Left hindlimb (tissue), 1 donor: ENCODE measurements at places on chromosomes 2 and 18.

GRCh38 chr2:193377789-193378188, 1183.1 kb upstream of the TMEFF2 start:
- DNase-seq: no peak

- DNase-seq: no peak
Observed at GRCh38 chr18:57807336-57808117, 4.4 kb upstream of the ATP8B1 start.

DNA sequence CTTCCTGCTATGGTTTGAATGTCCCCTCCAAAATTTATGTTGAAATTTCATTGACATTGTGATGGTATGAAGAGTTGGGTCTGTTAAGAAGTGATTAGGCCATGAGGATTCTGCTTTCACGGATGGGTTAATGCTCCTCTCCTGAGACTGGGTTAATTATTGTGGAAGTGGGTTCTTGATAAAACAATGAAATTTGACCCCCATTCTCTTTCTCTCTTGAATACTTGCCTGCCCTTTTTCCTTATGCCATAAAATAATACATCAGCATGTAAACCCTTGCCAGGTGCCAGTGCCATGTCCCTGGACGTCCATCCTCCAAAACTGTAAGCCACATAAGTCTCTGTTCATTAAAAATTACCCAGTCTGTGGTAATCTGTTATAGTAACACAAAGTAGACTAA, 352.8 kb downstream of the LRRTM4 start:
- no peak for DNase-seq

GRCh38 chr2:182866461-182867406, at the start of gene FRZB:
Gene FRZB, minus strand, starts transcription at chr2:182866637. Its CDS starts 85 bp downstream, at chr2:182866552.
- peak; percentile 87 for DNase-seq

DNA sequence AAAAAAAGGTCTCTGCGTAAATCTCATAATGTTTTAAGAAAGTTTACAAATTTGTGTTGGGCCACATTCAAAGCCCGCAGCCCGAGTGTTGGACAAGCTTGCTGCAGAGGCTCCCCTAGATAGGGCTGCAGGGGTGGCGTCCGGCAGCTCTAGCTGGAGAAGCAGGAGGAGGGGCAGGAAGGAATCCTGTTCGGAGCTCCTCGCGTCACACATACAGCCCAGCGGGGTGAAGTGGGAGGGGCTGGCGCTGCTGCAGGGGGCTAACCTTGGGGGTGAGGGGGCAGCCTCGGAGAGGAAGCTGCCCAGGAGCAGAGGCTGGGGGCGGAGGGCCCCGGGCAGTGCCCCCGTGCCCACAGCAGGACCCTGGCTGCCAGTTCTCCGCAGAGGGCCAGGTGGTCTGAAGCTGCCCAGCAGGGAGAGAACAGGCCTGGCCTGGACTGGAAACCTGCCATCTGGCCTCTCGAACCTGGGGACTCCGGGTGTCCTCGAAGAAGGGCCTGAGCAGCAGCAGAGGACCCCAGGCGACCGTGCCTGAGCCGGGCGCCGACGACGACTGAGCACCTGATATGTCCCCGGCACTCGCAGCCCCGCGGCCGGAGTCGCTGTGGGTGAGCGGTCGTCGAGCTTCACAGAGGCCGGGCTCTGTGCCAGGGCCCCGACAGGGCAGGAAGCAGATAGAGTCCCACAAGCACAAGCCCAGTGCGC, 2.6 kb upstream of the GPR35 start:
- peak; percentile 26 for DNase-seq

DNA sequence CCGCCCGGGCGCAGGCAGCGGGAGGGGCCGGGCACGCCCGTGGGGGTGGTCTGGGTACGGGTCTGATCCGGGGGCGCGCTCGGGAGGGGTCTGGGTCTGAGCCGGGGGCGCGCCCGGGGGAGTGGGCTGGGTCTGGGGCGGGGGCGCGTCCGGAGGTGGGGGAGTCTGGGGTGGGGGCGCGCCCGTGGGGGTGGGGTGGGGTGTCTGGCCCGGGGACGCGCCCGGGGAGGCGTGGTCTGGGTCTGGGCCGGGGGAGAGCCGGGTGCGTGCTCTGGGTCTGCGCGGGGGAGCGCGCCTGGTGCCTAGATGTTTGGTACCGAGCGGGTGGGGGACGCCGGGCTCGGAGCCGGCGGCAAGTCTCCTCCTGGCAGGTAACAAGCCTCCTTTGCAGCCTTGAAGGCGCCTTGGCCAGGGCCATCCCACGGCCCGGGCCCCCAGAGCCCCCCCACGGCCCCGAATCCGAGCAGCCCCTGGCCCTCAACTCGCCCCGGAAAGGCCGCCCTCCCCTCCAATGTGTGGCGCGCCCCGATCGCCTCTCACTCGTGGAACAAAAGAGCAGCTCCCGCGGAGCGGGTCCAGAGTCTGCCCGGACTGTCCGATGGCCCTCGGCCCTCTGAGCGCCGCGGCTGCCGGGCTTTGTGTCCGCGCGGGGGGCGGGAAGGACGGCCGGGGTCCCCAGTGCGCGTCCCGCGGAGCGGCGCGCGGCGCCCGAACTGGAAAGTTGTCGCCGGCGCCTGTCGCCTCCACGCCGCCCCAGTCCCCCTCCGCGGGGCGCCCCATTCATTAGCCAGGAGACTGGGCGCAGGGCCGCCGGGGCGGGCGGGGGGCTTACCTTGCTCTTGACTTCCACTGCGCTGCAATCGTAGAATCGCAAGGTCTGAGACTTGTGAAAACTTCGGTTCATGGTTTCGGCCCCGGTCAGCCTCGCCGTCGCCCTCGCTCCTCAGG, 595 bp downstream of the PARD6G start:
- DNase-seq: peak; percentile 64

DNA sequence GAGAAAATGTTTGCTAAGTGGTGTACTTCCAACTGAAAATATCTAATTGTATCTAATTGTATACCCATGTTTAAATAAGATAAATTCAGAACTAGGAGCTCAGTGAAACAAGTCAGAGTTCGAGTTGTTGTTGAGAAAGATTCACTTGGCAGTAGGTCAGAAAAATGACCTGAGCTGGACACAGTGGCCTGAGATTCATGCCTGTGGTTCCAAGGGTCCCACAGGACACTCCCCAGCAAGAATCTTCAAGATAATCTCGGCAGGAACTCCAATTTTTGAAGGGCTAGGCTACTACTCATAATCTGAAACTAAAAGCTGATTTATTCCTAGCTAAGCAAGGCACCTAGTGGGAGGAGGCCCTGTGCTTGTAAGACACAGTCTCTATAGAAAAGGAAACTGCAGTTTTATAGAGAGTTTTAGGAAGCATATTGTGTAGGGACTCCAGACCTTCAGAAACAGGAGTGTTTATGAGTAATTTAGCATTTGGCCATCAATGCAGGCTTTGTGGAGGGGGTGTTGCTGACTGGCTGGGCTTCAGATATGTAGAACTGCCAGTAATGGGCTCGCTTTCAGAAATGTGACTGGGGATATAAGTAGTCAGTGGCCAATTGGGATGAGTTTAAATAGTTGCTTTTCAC, 43.2 kb downstream of the SP140 start:
- DNase-seq: no peak

GRCh38 chr2:115165529-115166109, 723.2 kb downstream of the DPP10 start:
- DNase-seq: no peak
